ENCODE measurements at places on chromosomes 12 and 14.

GRCh38 chr12:16012117-16012516, 101.0 kb downstream of the DERA start:
- DNase-seq, result no peak

DNA sequence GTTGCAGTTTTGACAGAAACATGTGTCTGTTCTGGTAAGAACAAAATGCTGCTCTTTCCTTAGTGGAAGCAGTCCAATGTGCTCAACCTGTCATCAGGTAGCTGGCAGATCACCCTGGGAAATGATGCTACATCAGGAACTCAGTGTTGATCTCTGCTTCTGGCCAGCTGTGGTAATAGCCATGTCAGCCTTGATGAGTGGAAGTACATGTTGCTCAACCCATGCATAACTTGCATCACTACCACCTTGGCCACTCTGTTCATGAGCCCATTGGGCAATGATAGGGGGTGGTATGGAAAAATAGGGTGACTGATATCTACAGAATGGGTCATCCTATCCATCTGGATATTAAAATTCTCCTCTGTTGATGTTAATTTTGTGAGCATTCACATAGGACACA, 411.0 kb downstream of the C12orf50 start:
- DNase-seq, result no peak

GRCh38 chr12:26112232-26112631, 12.6 kb downstream of the BHLHE41 start:
- DNase-seq, result no peak

GRCh38 chr14:54348001-54348611, 48.7 kb upstream of the CDKN3 start:
- no peak for DNase-seq

GRCh38 chr14:23175823-23176222, 7.6 kb downstream of the SLC7A8 start:
- no peak for DNase-seq

GRCh38 chr12:132204793-132205270, 60.6 kb downstream of the NOC4L start:
- DNase-seq, result no peak

GRCh38 chr14:22263961-22264360, 325.1 kb downstream of the DAD1 start:
- no peak for DNase-seq

- DNase-seq, result no peak
Measured at GRCh38 chr12:132228476-132229192, 84.4 kb downstream of the NOC4L start.

DNA sequence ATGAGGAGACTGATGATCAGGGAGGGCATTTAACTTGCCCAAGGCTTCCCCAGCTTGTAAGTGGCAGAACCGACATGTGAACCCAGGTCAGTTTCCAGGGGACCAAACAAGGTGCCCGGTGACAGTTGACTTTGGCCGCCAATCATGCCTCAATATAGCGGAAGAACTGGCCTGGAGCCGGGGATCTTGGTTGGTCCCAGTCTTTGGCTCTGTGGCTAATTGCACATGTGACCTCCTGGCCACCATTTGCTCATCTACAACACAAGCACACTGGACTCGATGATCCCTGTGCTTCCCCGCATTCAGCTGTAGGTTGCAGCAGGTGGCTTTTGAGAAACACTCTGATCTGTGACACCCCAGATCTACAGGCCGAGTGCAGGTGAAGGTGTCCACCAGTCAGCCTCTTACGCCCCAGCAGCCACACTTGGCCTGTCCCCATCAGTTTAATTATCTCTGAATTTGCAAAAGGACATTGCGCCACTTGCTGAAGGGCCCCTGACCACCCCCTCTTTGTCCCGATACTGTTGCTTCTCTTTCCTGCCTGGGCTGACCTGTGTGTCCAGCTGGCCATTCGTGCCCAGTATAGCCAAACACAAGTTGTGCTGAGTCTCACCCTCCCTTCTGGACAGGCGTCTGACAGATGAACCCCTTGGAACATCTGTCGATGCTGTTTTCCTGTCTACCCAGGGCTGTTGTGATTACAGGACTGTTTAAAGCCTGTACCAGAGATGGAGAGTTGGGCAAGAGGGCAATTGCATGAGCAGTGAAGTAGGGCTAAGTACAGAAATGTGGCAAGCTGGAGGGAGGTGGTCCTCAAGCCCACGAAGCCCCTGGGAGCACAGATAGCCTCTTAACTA, 14.1 kb downstream of the ACACB start:
- DNase-seq, result no peak

DNA sequence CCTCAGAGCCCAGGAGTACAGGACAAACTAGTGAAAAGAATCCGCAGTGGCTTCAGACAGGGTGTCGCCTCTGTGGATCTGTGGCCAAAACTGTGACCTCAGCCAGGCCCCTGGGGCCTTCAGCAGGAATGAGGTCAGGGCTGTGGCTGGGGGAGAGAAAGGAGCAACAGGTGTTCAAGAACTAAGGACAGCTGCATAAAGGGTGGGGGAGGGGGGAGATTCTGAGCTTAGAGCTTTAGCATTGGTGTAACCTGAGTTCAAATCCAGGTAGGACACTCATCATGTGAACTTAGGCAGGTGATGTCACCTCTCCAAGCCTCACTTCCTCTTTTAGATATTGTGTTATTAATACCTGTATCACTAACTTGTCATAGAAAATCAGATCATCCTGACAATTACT, 40.9 kb upstream of the CORO1C start:
- no peak for DNase-seq

GRCh38 chr14:63642656-63643382, 1.1 kb upstream of the WDR89 start:
- no peak for DNase-seq

DNA sequence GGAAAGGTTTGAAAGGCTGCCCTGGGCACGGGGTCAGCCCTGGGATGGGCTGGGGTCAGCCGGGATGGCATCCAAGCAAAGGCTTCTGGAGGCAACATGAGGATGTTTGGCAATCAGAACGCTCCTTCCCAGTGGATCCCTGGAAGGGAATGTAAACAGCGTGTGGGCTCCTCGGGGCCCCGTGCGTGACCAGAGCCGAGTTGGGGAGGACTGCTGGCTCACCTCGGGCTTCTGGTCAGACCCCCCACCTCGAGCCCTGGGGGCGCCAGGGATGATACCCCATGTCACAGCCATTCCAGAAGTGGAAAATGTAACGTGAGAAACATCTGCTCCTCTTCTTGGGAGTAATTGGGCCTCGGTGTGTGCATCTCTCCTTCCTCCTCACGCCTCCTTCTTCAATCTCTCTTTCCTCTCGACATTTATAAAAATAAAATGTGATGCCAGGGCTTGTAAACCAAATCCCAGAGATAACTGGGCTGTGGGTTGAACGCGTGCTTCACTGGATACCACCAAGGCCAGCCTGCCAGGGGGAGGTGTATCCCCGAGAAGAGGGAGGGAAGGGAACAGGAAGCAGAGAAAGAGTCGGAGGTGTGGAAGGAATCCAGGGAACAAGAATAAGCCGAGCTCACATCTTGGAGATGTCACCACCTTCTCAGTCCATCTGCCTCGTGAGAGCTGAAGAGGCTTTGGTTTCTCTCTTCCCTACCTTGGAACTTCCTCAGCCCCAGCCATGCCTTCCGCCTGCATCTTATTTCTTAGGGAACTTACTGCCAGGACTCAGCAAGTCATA, 144.8 kb downstream of the NUAK1 start:
- no peak for DNase-seq

DNA sequence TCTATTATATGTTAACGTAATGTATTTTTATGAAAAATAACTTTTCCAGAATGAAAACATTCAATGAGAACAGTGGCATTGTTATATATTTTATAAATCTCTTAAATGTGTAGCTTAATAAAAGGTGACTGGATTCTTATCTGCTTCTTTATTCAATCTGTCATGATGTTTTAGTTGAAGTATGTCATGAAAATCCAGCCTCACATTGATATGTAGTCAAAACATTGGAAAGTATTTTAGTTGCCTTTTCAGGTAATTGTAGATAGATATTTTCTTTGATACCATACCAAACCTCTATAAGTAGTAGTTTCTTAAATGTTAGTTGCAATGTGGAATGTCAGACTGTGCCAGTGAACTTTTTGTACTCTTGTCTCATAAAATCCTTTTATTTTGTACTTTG, 41.3 kb upstream of the MSRB3 start:
- no peak for DNase-seq

DNA sequence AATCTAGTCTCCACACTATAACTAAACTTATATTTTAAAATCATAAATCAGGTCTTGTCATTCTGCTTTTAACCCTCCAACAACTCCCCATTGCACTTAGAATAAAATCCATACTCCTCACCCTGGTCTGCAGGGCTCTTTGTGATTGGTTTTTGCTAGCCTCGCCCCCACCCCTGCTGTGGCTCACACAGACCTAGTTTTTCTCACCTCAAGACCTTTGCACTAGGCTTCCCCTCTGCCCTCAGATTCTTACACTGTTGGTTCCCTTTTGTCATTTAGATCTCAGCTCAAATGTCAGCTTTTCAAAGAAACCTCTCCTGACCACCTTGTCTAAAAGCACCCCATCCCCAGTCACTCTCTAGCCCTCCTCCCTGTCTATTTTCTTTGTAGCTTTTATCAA, 10.7 kb upstream of the LHX5 start:
- DNase-seq, result no peak

GRCh38 chr14:46626876-46627275, 24.7 kb downstream of the RPL10L start:
- no peak for DNase-seq
